ENCODE measurements at places on chromosomes 7 and 10. TPM values are rescaled to one million over a fixed set of nuclear protein-coding genes. Genes with fewer than 3 reads are reported as not detected.
A peak's percentile ranks its signal among the peaks of the same experiment; 100 is the strongest.

Gene GDF10
- not detected for total RNA-seq

GRCh38 chr10:80416479-80417098, 8.2 kb downstream of the PRXL2A start:
- H3K36me3 ChIP-seq: peaks cover 13% of the 10 kb centered on the region
- no peaks in the 10 kb centered on the region for H3K27me3 ChIP-seq
- no peak for DNase-seq
- peaks cover 24% of the 10 kb centered on the region for H3K4me1 ChIP-seq

DNA sequence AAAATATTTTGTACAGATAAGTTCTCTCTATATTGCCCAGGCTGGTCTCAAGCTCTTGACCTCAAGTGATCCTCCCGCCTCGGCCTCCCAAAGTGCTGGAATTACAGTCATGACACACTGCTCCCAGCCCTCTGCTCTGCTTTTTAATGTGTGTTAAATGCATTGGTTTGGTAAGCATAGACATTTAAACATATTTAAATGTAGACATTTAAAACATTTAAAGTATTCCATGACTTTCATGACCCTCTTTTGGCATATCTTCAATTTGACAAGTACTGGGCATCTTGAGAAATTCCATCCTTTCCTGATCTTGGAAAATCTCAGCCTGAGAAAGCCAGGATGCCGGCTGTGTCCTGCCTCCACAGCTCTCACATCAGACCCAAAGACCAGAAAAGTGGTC, 5.2 kb upstream of the SAR1A start:
- H3K4me3 ChIP-seq: no peak overlapping the region
- H3K27me3 ChIP-seq: no peaks in the 10 kb centered on the region
- H3K36me3 ChIP-seq: no peaks in the 10 kb centered on the region
- H3K4me1 ChIP-seq: peaks cover 7% of the 10 kb centered on the region
- no peak overlapping the region for H3K27ac ChIP-seq

- H3K36me3 ChIP-seq: no peaks in the 10 kb centered on the region
- no peak overlapping the region for H3K4me3 ChIP-seq
- DNase-seq: peak; percentile 47
These were observed 23.5 kb downstream of the TMEM273 start for GRCh38 chr10:49164559-49165188.

DNA sequence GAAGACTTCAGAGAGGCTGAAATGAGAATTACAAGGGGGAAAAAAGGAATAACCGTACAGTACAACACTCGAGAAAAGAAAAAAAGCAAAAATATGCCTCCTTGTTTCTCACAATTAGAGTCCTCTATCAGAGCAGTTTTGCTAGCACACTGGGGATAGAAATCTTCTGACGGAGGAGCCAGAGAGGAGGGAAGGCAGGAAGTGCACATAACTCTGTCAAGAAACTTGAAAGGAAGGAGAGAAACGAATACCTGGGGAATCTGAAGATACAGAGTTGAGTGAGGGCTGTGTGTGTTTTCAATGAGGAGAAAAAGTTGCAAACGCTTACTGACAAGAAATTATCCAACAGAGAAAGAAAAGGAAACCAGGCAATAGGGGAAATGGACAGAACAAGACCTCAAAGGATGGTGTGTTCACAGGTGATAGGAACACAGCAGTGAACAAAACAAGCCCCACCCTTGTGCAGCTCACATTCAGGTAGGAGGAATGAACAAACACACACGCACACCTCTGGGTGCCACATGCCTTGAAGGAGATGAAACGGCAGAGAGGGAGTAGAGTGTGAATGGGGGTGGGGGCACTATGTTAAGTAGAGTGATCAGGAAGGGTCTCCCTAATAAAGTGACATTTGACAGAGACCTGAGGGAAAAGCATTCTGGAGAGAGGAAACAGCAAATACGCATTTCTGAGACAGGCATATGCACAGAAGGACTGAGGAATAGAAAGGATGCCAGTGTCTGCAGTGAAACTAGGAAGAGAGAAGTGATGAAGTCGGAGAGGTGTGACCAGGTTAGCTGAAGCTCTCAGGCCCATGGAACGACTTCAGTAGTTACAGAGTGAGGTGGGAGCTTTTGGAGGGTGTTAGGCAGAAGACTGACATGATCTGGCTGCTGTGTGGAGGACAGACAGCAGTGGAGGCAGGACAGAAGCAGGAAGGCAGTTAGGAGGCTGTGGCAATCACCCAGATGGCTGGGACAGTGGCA, 46.7 kb upstream of the SPOCK2 start:
- H3K27me3 ChIP-seq: no peaks in the 10 kb centered on the region
- H3K4me3 ChIP-seq: no peak overlapping the region
- no peak overlapping the region for H3K27ac ChIP-seq
- H3K4me1 ChIP-seq: peaks cover 16% of the 10 kb centered on the region
- H3K36me3 ChIP-seq: peaks cover 32% of the 10 kb centered on the region
